ENCODE measurements at places on chromosomes 2 and 18. TPM values are rescaled to one million over a fixed set of nuclear protein-coding genes. Genes with fewer than 3 reads are reported as not detected.
A peak's percentile ranks its signal among the peaks of the same experiment; 100 is the strongest.

GRCh38 chr2:41963661-41964525 is 83.9 kb upstream of the PKDCC start:
- peaks cover 19% of the 10 kb centered on the region for H3K4me1 ChIP-seq
- no peak overlapping the region for H3K4me3 ChIP-seq
- no peaks in the 10 kb centered on the region for H3K36me3 ChIP-seq

DNA sequence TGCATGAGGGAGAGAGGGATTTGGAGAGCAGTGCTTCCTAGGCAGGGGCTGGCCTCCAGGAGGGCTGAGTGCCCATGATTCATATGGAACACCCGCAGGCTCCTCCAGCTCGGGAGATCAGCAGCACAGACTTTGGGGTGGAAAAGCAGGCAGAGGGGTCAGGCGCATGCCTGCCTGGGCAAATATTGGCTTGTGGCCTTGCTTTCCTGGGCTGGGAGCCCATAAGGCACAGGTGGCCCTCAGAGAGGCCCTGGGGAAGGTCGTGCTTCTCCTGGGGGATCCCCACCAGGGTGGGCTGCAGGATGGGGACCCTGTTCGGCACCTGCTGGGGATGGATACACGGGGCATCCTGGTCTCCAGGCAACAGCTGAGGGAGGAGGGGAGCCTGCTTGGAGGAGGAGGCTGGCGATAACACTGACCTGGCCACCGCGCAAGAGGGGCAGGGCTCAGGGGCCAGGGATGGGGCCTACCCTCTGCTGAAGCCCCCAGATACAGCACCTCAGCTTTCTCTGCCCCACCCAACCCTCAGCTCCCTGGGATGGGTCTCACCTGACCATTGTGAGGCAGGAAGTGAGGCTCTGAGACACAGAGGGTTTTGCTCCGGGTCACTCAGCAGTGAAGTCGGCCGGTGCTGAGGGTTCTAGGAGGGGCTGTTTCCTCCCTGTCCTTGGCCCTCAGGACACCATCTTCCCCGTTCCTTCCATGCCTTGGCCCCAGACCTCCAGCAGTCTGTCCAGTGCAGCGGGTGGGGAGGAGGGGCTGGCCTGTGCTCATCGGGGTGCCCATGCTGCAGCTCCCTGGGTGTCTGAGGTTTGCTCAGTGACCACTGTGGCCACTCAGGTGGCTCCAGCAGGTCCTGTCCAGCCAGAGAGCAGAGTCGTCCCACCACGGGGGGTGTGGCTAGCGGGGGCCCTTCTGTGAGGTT is 12.0 kb downstream of the AQP12A start:
- H3K36me3 ChIP-seq, result no peaks in the 10 kb centered on the region
- H3K27me3 ChIP-seq, result no peaks in the 10 kb centered on the region
- no peak overlapping the region for H3K4me3 ChIP-seq
- no peaks in the 10 kb centered on the region for H3K4me1 ChIP-seq
- DNase-seq, result no peak

- peak overlapping the region; percentile 45 for H3K27ac ChIP-seq
- H3K27me3 ChIP-seq, result no peaks in the 10 kb centered on the region
- H3K36me3 ChIP-seq, result no peaks in the 10 kb centered on the region
- peaks cover 13% of the 10 kb centered on the region for H3K4me1 ChIP-seq
- H3K4me3 ChIP-seq, result no peak overlapping the region
These were observed 76.0 kb downstream of the RNF144A start for GRCh38 chr2:6993229-6993640.

DNA sequence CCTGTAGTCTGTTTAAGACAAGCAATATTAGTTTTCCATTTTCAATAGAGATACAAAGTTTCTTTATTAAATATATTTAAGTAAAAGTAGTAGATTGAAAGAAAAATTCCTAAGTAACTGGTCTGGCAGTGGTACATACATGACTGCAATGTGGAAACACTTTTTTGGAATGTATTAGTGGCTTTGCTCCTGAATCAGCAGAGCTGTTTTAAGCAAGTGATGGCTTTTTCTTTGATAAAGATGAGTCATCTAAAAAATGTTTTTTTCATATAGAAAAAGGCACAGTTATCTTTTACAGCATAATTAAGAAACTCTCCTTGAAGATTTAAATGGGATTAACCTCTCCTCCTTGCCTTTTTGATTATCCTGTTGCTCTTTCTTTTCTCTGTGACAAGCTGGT is 34.9 kb downstream of the KDM3A start:
- H3K27ac ChIP-seq, result no peak overlapping the region
- H3K27me3 ChIP-seq, result no peaks in the 10 kb centered on the region
- no peak overlapping the region for H3K4me3 ChIP-seq

The EPB41L3 gene
- 107 TPM for total RNA-seq

The SIX3 gene
- not detected for total RNA-seq

DNA sequence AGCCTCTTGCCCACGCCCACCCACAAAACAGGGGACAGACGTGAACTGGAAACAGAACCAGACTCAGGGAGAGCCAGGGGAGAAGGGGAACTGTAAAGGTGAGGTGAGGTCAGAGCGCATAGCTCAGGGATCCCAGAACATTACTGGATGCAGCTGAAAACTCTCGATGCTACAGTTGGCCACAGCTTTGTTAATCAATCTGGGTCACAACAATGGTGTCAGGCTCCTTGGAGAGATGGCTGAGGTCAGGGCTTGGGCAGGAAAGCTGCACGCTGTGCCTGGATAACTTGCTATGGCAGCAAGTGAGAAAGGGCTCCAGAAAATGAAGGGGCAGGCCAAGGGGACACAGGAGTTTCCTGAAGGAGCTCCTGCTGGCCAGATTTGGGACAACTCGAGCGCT is 263.3 kb downstream of the TFCP2L1 start:
- no peaks in the 10 kb centered on the region for H3K4me1 ChIP-seq
- DNase-seq, result no peak
- H3K27ac ChIP-seq, result no peak overlapping the region
- H3K36me3 ChIP-seq, result no peaks in the 10 kb centered on the region
- no peak overlapping the region for H3K4me3 ChIP-seq

GRCh38 chr2:203122317-203122986 is 107.8 kb downstream of the NBEAL1 start:
- H3K27ac ChIP-seq, result no peak overlapping the region
- H3K4me3 ChIP-seq, result no peak overlapping the region
- H3K4me1 ChIP-seq, result no peaks in the 10 kb centered on the region
- no peak for DNase-seq

- no peak for DNase-seq
- no peaks in the 10 kb centered on the region for H3K27me3 ChIP-seq
- H3K27ac ChIP-seq, result no peak overlapping the region
- H3K4me3 ChIP-seq, result no peak overlapping the region
- no peaks in the 10 kb centered on the region for H3K4me1 ChIP-seq
These were observed 126.2 kb downstream of the NUP35 start for GRCh38 chr2:183250472-183250871.

- no peak overlapping the region for H3K4me3 ChIP-seq
- no peaks in the 10 kb centered on the region for H3K36me3 ChIP-seq
- no peaks in the 10 kb centered on the region for H3K27me3 ChIP-seq
- DNase-seq, result no peak
These were observed 47.8 kb downstream of the CERS6 start for GRCh38 chr2:168503901-168504300.

DNA sequence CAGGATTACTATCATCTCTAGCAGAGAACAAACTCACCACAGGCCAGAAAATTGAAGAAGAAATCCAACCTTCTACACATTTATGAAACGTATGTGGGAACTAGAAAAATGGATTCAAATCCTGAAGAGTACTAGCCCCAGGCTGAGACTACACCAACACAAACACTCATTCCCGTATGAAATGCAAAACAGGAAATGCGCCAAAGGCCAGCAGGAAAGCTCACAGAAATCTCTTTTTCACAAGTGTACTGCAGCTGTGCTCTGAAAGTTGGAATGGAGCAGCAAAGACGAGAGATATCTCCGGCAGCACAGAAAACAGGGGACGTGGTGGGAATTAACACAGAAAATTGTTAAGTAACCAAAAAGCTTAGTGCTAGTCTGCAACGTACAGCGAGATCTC is 913.5 kb downstream of the TDRD15 start:
- H3K4me1 ChIP-seq, result no peaks in the 10 kb centered on the region
- H3K4me3 ChIP-seq, result no peak overlapping the region
- DNase-seq, result no peak
- no peaks in the 10 kb centered on the region for H3K36me3 ChIP-seq
- no peaks in the 10 kb centered on the region for H3K27me3 ChIP-seq
- no peak overlapping the region for H3K27ac ChIP-seq

DNA sequence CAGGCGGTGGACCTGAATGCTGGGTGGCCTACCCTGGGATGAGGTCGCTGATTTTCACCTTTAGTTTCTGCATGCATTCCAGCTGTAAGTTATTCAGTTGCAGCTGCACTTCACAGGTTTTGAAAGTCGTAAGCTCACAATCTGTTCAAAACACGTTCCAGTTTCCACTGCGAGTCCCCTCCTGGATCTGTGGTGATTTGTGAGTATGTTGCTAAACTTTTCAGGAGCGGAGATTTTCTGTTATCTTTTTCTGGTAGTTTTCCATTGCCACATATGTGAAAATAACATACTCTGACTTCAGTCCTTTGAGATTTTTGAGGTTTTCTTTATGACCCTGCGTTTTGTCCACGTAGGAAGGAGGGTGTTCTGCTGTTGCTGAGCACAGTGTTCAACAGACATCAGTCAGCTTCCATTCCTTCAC is 102.1 kb downstream of the SNTG2 start:
- no peaks in the 10 kb centered on the region for H3K36me3 ChIP-seq
- DNase-seq, result no peak
- H3K27ac ChIP-seq, result no peak overlapping the region
- H3K27me3 ChIP-seq, result no peaks in the 10 kb centered on the region

The NMUR1 gene
- total RNA-seq, result 2.1 TPM

DNA sequence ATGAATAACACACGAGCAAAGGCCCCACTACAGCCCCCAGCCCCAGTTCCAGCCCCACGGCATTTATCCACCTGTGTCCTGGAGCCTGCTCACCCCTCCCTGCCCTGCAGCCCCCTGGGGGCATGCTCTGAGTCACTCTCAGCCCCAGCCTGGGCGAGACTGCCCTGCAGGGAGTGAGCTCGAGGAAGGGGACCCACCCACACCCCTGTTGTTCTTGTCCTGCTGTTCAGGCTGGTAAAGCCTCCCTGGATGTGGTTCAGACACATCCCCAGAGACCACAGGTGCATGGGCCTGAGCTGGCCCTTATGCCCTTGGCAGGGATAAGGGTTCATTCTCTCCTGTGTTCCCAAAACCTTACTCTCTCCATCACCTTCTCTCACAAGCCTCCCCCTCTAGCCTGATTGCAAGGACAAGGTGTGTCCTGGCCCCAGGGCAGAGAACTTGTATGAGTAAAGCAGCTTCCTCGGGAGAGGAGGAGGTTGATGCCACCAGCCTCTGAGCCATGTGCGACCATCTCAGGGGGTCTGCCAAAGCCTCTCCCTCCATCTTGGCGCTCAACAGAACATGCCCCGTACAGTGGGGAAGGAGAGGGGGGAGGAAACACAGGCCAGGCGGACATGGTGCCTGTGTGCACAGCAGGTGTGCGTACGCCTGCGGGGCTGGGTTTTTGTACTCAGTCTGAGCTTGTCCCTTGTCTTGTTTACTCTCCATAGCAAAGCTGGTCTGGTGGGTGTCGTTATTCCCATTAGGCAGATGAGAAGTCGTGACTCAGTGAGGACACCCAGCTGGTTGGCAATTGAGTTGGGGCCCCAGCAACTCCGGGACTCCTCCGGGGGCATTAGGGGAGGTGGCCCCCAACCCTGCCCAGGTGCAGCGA is 64.4 kb downstream of the CIB4 start:
- DNase-seq, result no peak
- H3K36me3 ChIP-seq, result no peaks in the 10 kb centered on the region
- no peak overlapping the region for H3K4me3 ChIP-seq
- H3K27ac ChIP-seq, result no peak overlapping the region
- no peaks in the 10 kb centered on the region for H3K4me1 ChIP-seq
- H3K27me3 ChIP-seq, result no peaks in the 10 kb centered on the region

The DAW1 gene
- total RNA-seq, result 7.3 TPM

The FMNL2 gene
- 63.1 TPM for total RNA-seq

The SCG2 gene
- 0.44 TPM for total RNA-seq

- no peak overlapping the region for H3K27ac ChIP-seq
- peaks cover 6% of the 10 kb centered on the region for H3K4me1 ChIP-seq
- H3K27me3 ChIP-seq, result no peaks in the 10 kb centered on the region
- H3K4me3 ChIP-seq, result no peak overlapping the region
- no peaks in the 10 kb centered on the region for H3K36me3 ChIP-seq
These were observed 82.8 kb downstream of the AFF3 start for GRCh38 chr2:100059638-100060037.

The DNAH6 gene
- 4.0 TPM for total RNA-seq

DNA sequence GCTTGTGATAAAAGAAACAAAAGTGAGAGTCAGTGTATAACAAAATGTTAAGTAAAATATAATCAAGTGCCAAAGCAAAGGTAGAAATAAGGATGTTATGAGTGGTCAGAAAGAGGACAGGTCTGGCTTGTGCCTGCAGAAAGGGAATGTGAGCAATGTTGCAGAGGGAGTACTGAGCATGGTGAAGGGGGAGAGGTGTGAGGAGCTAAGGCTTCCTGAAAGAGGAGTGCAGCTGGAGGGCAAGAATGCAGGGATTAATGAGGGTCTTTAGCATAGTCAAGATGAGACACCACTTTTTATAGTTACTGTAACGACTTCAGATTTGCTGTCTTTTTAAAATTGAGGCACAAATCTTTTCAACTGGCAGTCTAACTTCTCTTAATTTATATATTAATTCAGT is 22.0 kb upstream of the FIGN start:
- no peak for DNase-seq
- no peaks in the 10 kb centered on the region for H3K4me1 ChIP-seq
- no peaks in the 10 kb centered on the region for H3K36me3 ChIP-seq
- H3K27me3 ChIP-seq, result no peaks in the 10 kb centered on the region
- H3K4me3 ChIP-seq, result no peak overlapping the region

- H3K4me3 ChIP-seq, result no peak overlapping the region
- H3K27ac ChIP-seq, result no peak overlapping the region
- no peaks in the 10 kb centered on the region for H3K36me3 ChIP-seq
- no peak for DNase-seq
These were observed 766.1 kb upstream of the SALL3 start for GRCh38 chr18:78213361-78213994.

The HDAC4 gene
- 49.9 TPM for total RNA-seq

GRCh38 chr18:63819786-63820185 is 44.6 kb downstream of the SERPINB7 start:
- no peaks in the 10 kb centered on the region for H3K4me1 ChIP-seq
- DNase-seq, result no peak
- no peaks in the 10 kb centered on the region for H3K27me3 ChIP-seq
- no peaks in the 10 kb centered on the region for H3K36me3 ChIP-seq
- H3K27ac ChIP-seq, result no peak overlapping the region

DNA sequence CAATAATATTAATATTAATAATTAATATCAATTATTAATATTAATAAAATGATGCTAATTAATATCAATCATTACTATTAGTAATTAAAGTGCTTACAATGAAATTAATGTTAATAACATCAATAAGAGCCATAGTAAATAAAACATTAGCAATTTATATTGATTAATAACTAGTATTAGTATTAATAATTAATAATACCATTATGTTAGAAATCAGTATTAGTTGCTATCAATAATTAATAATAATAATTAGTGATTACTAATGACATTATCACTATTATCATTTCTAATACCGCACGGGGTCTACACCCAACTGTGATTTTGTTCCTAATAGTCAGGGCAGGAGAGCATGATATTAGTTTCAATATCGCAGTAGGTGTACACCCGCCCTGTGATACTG is 22.8 kb upstream of the AQP4 start:
- no peak for DNase-seq
- H3K27me3 ChIP-seq, result no peaks in the 10 kb centered on the region
- no peaks in the 10 kb centered on the region for H3K4me1 ChIP-seq
- H3K27ac ChIP-seq, result no peak overlapping the region

- no peaks in the 10 kb centered on the region for H3K36me3 ChIP-seq
- no peak for DNase-seq
- no peaks in the 10 kb centered on the region for H3K27me3 ChIP-seq
- no peak overlapping the region for H3K27ac ChIP-seq
- H3K4me1 ChIP-seq, result no peaks in the 10 kb centered on the region
These were observed 6.4 kb upstream of the NPAS2 start for GRCh38 chr2:100813527-100813926.

Measured in upper lobe of left lung (tissue), 6 donors.